Stimulated activated CD4-positive, alpha-beta T cell treated with anti-CD3 and anti-CD28 coated beads, Interleukin-4, amount 100 ng/mL, for 48 hours (primary cell): ENCODE measurements at places on chromosomes 2 and 18.

DNA sequence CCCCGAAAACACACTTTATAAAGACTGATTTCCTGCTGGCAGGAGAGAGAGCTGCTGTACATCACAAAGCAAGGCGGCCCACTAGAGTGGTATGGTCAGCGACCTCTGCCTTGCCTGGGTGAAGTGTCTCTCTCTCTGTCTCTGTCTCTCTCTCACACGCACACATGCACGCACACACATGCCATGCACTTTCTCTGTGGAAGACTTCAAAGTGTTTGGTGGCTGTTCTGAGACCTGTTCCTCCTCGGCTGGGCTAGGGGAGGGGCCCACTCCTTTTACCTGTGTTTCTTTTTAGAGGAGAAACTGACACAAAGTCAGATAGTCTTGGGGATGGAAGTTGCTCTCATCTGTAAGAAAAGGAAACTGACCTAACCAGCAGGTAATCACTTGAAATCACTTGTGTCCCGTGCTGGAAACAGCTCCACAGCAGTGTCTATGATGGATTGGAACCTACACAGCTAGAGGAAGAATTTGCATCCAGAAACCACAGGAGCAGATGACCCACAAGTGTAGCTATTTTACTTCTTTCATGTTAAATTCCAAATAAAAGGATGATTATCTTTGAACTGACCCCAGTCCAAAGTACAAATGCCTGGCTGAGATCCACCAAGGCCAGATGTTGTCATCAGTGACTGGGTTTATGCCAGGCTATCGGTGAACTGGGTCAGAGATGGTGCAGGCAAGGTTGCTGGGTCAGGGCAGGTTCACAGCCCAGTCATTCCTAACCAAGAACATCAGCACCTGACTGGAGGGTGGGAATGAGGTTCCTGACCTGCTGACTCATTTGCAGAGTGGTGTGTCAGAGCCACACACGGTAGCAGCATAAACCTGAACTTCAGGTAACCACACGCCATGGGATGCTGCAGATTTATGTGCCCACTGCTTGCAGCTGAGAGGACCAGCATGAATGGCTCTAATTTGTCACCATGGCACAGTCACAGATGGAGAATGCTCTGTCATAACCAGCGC, 63.0 kb downstream of the NPAS2 start:
- no peak for DNase-seq

DNA sequence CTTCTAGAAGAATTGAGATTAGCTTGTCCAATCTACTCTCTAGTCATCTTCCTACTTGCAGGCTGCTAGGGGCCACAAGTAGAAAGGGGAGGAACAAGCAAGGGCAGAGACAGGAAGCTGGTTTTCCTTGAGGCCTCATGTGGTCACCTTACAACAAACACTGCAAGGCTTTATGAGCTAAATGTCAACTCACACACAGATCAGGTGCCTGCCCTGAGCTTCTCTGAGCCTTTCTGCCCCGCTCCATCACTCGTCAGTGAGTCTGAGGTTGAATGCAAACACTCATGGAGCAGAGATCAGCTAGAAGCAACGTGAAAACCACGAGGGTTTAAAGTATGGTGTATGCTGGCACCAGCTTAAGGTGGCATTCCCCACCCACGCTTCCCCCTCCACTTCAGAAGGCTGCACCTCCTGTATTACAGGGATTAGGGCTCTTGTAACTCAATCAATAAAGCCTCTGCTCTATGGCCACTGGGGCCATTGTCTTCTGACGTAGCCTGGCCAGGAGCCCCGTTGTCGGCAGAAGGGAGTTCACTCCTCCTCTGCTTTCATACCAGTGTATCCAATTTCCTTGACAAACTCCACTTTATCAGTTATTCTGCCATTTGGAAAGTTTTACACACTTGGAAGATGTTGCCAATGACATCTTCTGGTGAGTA, 5.4 kb upstream of the CRYGC start:
- no peak for DNase-seq

DNA sequence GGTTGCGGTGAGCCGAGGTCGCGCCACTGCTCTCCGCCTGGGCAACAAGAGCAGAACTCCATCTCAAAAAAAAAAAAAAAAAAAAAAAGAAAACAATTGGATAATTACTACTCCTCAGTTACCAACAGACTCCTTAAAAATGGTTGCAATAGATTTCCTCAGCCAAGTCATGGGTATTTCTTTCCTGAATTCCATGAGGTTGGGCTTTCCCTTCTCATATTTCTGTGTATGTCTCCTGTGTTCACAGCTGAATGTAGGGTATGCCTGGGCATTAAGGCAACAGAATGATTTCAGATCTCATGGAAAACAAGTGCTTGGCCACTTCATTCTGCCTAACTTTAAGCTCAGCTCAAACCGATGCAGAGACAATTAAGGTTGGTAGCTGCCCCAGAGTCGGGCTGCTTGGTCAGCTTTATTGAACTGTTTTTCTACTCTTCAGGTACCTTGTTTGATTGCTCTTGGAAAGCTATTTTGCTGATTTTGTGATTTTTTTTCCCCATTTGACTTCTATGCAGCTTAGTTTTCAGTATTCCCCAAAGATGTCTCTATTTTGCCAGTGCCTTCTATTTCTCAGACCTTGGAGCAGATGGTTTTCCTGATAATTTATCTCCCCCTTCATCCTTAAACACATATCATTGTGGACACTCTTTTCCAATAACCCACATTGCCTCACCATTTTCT, 24.8 kb downstream of the KIF5C start:
- no peak for DNase-seq

GRCh38 chr18:11511434-11512095, 97.8 kb upstream of the SLC35G4 start:
- no peak for DNase-seq

DNA sequence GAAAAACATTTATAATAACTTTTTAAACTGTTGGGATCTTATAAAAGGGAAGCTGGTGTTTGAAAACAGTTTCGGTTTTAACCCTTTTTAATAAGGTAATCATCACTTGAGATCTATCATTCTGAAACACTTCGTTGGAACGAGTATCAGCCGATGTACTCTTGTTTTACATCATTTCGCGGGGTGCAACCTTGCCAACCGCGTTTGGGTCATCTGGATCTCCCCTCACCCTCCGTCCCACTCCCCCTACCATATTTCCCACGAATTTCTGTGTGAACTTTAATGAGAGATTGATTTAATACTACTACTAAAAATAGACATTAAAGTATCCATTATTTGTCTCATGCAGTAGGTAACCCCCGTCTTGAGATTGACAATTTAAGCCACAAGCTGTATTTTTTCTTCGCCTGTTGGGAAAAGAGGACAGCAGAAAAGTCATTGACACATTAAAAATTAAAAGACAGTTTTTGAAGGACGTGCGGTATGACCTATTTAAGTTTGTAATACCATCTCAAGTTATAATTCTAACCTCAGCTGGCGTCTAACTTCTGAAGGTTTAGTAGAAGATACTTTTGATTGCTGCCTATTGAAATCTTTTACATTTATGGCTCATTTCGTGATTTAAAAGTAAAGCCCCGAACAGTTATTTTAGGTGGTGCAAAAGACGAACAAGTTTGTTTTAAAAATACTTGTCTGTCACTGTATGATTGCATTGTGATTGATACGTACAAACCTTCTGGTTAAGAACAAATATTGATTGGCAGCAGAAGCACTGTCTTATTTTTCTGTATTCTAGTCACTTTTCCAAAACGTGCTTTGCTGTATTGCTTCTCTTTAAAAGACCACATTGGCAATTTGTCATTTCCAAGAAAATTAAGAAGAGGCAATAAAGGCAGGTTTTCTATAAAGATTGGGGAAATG, 1.5 kb downstream of the CREB1 start:
- peak; percentile 31 for DNase-seq

GRCh38 chr2:8099267-8099582, 582.6 kb upstream of the ID2 start:
- DNase-seq, result no peak

DNA sequence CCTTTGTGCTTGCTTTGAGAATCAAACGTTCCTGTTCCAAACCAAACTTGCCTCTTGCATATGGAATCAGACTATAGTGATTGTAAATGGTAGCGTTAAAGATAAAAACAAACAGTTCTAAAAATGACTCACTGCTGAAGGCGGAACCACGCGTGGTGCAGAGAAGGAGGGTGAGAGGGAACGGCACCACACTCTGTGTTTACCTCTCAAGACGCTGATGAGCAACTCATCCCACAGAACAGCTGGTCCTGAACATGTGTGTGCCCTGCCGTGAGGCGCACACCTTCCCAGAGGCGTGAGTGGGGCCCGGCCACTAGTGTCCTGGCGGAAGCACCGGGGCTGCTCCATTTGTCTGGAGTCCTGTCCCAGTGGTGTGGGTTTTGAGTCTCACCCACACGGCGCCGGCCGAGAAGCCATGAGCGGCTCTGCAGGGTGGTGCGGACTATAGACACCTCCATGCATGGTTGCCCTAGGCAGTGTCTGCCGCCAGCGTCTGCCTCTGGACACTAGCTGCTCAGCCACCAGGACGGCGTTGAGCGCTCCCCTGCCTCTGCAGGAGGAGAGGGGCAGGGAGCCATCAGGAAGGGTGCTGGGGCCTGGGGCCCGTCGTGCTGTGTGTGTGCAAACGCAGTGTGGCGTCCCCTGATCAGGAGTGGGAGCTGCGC, 52.1 kb downstream of the NFATC1 start:
- peak; percentile 11 for DNase-seq

DNA sequence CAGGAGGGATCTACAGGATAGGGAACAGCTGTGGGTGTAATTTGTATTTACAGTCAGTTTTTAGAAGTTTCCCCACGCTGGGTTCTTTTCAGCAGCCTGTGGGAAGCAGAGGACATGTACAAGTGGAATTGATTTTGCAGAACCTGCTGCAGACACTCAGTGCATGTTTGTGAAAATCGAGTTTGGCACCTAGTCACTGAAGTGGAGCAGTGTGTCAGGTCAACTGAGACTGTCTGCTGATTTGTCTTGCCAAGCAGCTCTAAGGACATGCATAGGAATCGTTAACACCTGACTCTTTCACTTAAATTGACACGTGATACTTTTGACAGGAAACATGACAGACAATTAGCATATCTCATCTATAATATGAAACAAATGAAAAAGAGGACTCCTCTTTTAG, 416.6 kb downstream of the TMX3 start:
- no peak for DNase-seq

GRCh38 chr2:199659207-199659606, 191.8 kb downstream of the FTCDNL1 start:
- peak; percentile 3 for DNase-seq

DNA sequence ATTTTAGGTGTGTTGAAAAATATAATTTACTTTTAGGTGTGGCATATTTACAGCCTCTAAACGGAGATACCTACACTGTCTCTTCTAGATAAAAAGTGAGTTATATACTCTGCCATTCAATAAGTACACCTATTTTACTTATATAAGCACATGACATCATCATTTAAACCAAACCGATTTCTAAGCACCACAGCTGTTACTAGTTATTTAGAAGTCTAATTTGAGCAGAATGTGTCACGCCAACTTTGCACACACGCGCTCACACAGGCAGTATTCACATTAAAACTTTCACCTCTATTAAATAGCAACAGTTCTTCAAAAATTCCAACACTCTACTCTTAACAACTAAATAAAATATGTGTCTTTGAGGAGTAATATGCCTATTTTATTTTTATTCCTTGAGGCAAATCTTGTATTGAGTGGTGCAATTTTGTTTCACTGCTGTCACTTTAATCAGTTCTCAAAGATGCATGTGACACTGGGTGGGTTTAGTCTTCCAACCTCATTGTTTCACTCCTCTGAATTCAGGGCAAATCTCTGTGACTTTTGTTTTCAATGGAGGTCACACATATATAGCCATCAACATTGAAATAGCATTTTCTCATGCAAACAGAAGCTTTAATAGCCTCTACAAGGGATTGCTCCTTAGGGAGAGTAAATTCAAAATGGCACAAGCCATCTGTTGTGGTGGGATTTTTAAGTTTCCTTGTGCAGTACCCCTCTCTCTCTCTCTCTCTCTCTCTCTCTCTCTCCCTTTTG, 721.0 kb downstream of the PLCL1 start:
- no peak for DNase-seq

DNA sequence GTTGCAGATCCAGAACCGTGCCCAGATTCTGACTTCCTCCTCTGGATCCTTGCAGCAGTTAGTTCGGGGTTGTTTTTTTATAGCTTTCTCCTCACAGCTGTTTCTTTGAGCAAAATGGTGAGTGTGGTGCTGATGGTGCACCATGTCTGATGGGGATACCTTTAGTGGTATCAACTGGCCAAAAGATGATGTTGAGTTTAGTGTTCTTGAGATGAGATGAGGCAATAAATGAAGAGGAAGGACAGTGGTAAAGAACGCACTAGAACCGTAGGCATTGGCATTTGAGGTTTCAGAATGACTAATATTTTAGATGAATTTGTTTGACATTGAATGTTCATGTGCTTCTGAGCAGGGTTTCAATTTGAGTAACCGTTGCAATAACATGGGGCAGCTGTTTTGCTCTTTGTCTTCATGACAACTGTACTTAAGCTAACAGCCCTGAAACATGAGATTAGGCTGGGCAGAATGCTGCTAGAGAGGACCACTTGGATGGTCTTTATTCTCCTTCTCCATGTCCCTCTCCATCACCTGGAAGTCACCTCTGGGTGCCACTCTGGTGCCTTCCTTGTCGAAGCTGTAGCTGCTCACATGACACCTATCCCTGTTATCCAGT, 3.9 kb downstream of the CTLA4 start:
- no peak for DNase-seq

- no peak for DNase-seq
Observed at GRCh38 chr2:197804758-197805714, 643 bp downstream of the PLCL1 start.

DNA sequence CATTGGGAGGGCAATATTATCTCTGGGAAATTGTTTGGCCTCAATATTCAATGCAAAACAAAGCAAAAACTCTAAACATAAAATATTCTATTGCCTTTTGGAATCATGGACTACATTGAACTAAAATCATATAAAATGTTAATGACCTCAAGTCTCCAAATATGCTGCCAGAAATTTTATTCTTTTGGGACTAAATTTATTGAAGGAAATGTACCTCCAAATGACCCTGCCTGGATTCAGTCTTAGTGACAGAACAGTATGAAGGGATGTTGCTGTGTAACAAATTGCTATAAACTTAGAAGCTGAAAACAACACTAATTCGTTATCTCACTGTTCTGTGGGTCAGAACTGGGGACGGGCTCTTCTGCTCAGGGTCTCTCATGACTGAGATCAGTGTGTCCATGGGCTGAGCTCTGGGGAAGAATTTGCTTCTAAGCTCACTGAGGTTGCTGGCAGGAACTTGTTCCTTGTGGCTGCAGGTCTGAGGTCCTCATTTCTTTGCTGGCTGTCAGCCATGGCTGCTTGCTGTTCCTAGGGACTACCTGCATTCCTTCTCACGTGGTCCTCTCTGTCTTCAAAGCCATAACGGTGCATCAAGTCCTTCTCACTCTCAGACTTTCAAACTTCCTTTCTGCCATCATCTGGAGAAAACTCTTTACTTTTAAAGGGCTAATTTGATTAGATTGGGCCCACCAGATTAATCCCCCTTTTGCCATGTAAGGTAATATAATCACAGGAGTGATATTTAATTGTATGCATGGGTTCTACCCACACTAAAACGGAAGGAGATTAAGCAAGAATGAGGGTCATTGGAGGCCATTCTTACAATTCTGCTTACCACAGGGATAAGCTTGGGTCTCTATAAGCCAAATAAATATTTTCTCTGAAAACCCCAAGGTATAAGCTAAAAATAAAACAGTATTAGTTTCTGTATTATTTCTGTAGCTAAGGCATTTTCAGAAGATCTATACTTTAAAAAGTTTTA, 149.0 kb downstream of the ADCYAP1 start:
- no peak for DNase-seq

- DNase-seq, result no peak
Observed at GRCh38 chr18:38933910-38934510, 1368.4 kb upstream of the CELF4 start.

GRCh38 chr2:219508971-219509779, 5.1 kb upstream of the ASIC4 start:
- DNase-seq, result no peak

GRCh38 chr2:47007223-47007825, 91.7 kb upstream of the MCFD2 start:
- DNase-seq, result no peak
